ENCODE measurements at places on chromosomes 16 and 17. TPM values are rescaled to one million over a fixed set of nuclear protein-coding genes. Genes with fewer than 3 reads are reported as not detected.

- DNase-seq, result no peak
Observed at GRCh38 chr17:40312893-40313667, 4.1 kb downstream of the RARA start.

GRCh38 chr17:81294512-81295030, 536 bp downstream of the SLC38A10 start:
- no peak for DNase-seq

ZNF423 gene
- 22.5 TPM for total RNA-seq

DNA sequence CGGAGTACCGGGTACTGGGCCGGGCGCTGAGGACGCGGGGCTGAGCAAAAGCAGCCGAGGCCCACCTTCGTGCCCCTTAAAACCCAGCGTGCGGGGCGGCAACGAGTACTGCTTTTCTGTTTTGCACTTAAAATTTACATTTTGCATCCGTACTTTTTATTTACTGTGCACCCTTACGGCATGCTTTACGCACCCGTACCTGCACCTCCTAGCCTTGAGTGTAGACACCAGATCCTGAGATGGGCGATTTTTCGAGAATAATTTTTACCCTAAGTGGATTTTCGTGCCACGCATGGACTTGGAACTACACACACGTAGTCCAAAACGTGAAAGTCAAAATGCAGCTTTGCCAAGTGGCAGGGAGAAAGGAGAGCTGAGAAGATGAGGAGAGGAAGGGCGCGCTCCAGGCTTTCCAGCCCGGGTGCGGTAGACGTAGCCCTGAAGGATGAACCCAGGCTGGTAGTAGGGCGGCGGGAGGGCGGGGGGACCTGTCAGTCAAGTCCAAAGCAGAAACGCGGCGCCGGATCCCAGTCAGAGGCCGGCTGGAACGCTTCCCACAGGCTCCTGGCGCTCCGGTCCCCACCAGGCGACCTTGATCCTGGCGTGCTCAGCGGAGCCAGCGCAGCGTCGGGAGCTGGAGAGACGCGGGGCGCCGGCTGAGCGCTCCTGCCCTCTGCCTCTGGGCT, 1.2 kb upstream of the CBLN1 start:
- peak; percentile 91 for DNase-seq

DNA sequence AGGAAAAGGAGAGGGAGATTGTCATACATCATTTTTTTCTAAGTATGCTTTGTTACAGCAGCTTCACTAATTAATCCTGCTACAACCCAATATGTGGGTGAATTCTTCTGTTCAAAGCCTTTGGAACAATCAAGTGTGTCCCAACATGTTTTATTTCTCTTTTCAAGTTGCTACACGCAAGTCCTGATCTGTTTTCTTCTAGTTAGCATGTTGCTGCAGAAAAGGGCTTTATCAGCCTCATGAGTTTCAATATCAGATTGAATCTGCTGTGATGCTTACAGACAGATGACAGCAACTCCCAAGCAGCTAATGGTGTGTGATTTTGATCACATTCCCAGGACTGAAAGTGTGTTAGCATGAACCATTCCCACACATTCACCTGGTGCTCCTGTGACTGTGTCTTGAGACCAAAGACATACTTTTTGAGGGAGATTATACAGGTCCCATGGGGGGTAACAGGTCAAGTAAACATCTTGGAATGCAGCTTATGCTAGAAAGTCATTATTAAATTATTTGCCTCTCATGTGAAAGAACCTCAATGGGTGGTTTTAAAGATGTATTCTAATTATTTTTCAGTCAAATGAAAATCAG, 96.9 kb upstream of the KCNJ16 start:
- DNase-seq, result no peak

- DNase-seq, result no peak
Observed at GRCh38 chr17:1907909-1908698, 78.3 kb downstream of the RPA1 start.

GRCh38 chr17:80750263-80750662, 205.6 kb downstream of the RPTOR start:
- no peak for DNase-seq

Measured in esophagus muscularis mucosa (tissue), 4 donors.